Activated CD4-positive, alpha-beta memory T cell treated with anti-CD3 and anti-CD28 coated beads, Interleukin-2, amount 10 ng/mL, durations not matched to agents 7 days and 5 days (primary cell): ENCODE measurements at places on chromosomes 16 and 17.
A peak's percentile ranks its signal among the peaks of the same experiment; 100 is the strongest.

GRCh38 chr16:87484487-87485331, 8.1 kb downstream of the ZCCHC14 start:
- DNase-seq = no peak

DNA sequence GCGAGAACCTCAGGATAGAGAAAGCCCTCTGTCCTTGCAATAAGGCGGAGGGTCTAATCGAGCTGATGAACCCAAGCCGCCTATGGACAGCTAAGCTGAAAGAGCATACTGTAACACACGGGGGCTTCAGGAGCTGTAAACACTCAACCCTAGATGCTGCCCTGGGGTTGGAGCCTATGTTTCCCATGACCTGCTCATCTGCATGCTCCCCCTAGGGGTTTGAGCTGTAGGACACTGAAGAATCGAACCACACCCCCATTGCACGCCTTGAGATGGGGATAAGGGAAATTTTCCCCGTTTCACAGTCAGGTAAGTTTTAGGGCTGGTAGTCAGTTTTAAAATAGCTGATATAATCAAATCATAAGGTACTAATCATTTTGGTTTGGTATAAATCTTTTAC, 675.6 kb upstream of the CDH8 start:
- no peak for DNase-seq

DNA sequence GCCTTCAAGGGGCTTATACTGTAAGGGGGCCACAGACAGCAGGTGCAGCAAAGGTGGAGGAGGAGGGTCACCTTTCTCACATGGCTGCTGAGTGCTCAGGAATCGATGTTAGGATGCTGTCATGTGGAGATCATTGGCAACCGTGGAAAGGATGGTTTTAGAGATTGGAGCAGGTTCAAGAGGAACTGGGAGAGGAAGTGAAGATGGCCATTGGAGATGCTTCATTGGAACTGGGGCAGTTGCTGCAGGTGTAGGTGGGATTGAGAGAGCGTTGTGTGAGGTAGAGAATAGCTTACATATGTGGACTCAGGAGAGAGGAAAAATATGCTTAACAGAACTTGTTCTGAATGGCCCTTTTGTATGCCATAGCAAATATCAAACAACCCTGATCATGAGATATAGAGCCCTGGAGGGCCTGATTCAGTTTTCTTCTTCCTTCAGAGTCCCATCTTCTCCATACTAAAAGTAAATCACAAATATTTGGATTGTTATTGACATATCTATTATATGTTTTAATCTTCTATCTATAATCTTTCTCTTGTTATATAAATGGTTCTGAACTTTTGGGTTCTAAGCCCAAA, 40.8 kb downstream of the LDHD start:
- DNase-seq = no peak

DNA sequence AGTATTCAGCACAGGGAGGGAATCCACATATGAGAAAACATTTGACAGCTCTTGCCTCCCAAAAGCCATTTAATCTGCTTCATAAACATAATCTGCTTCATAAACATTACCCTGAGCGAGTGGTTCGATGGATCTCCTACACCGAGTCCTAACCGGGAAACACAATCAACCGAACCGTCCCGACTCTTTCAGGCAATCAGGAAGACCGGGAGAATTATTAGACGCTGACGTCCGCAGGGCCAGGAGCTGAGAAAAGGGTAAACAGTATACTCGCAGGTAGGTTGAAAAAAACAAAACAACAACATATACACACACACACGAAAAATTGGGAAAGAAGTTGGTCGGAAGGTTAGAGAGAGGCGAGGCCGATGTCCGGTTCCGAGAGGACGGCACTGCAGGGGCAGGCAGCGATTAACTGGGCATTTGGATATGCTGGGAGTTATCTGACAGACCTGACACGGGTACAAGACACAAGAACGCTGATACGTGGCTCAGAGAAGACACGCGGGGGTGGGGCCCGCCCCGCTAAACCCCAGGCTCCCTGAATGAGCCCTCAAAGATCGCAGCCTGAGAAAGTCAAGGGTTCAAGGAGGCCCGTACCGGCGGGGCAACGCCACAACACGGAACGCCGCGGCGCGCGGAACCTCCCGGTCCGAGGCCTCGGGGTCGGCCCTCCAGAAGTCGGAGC, 585 bp downstream of the AP1G1 start:
- DNase-seq = no peak

DNA sequence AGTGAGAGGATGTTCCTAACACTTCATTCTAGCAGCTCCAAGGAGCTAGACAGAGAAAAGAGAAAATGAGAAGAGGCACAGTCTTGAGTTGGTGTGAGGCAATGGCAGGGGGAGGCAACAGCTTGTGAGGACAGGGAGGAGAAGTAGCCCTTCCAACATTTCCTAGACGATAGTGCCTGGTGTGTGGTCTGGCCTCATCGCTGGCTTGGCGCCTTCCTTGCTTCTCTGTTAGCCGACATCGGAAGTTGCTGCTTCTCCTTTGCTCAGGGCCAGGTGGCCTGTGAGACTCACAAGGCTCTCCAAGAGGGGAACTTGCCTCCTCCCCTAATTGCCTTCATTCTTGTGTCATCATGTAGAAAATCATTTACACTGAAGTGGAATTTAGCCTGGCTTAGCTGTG, 208.7 kb downstream of the MAP2K4 start:
- no peak for DNase-seq

DNA sequence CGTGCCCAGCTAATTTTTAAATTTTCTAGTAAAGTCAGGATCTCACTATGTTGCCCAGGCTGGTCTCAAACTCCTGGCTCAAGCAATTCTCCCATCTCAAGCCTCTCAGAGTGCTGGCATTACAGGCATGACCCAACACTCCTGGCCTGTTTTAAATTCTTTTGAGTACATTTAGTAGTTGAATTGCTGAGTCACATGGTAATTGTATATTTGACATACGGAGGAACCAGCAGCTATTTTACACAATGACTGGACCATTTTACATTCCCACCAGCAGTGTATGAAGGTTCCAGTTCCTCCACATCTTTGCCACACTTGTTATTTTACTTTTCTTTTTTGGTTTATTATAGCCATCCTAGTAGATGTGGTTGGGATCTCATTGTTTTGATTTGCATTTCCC, 43.6 kb downstream of the RHOT1 start:
- DNase-seq = no peak

- DNase-seq = peak; percentile 95
These were observed 2.0 kb downstream of the CORO7 start for GRCh38 chr16:4414187-4414917.

- no peak for DNase-seq
These were observed 126.2 kb downstream of the MRM1 start for GRCh38 chr17:36727577-36727976.

DNA sequence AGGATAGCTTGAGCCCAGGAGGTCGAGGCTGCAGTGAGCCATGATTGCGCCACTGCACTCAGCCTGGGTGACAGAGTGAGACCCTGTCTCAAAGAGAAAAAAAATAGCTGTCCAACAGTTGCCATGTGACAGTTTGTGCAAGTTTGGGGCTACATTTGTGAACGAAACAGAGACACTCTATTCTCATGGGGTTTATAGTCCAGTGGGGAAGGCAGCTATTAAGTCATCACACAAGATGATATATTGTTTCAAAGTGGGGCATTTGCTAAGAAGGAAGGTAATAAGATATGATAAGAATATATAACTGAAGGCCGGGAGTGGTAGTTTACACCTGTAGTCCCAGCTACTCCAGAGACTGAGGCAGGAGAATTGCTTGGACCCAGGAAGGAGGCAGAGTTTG, 73.3 kb downstream of the RBBP6 start:
- no peak for DNase-seq
